A172 (cell line): ENCODE measurements at places on chromosomes 6 and 20. TPM values are rescaled to one million over a fixed set of nuclear protein-coding genes. Genes with fewer than 3 reads are reported as not detected.
A peak's percentile ranks its signal among the peaks of the same experiment; 100 is the strongest.

OSTM1 gene
- total RNA-seq, result 66.4 and 70.3 TPM in 2 replicates

ECT2L gene
- total RNA-seq, result not detected in 2 replicates

ZNF341 gene
- 0.81 and 1.6 TPM in 2 replicates for total RNA-seq

FOXS1 gene
- 2.4 TPM in 1 of 2 replicates, not detected in the other for total RNA-seq

INSM1 gene
- not detected in 2 replicates for total RNA-seq

PHIP gene
- 21.8 and 24.5 TPM in 2 replicates for total RNA-seq

PREX1 gene
- 8.1 and 12.2 TPM in 2 replicates for total RNA-seq

MICAL1 gene
- total RNA-seq, result 34.2 and 37.3 TPM in 2 replicates

NTSR1 gene
- 8.3 and 9.0 TPM in 2 replicates for total RNA-seq

OOEP gene
- not detected in 2 replicates for total RNA-seq

BHLHE23 gene
- total RNA-seq, result not detected in 2 replicates

CRISP3 gene
- not detected in 2 replicates for total RNA-seq

ABHD16B gene
- not detected in 2 replicates for total RNA-seq

HTR1E gene
- total RNA-seq, result not detected in 2 replicates

MAP1LC3A gene
- 27.6 and 46.1 TPM in 2 replicates for total RNA-seq

KIF6 gene
- 0.26 TPM in 2 replicates for total RNA-seq

SUMO4 gene
- total RNA-seq, result 0.10 and 0.38 TPM in 2 replicates

RIPPLY2 gene
- not detected in 2 replicates for total RNA-seq

PTPRT gene
- total RNA-seq, result not detected in 2 replicates

GRCh38 chr6:34205466-34205865 lies 31.2 kb upstream of the HMGA1 start:
- peak; percentile 30 for DNase-seq

GRCh38 chr6:164185471-164185871 lies 771.0 kb downstream of the QKI start:
- DNase-seq, result no peak

GRCh38 chr6:35776364-35777215 lies at the start of gene CLPSL2:
CLPSL2 (plus strand) TSS chr6:35776598; CDS start chr6:35776619, 21 bp downstream.
- DNase-seq, result no peak

DNA sequence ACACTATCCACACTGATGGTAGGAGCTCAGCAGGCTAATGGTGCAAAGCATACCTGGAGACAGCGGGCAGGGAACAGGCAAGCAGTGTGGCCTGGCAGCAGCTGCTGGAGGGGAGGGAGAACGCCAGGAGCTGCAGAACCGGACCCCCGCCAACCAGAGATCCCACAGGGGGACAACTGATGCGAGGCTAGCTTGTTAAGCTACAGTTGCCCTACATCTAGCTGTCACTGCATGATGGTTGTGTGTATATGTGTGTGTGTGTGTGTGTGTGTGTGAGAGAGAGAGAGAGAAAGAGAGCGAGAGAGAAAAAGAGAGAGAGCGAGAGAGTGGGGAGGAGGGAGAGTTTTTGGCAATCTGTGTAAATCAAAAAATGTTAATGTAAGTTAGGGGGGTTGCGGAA lies 69.7 kb upstream of the NHSL1 start:
- DNase-seq, result no peak

- no peak for DNase-seq
Observed at GRCh38 chr6:40910260-40910893, 128.6 kb downstream of the UNC5CL start.

DNA sequence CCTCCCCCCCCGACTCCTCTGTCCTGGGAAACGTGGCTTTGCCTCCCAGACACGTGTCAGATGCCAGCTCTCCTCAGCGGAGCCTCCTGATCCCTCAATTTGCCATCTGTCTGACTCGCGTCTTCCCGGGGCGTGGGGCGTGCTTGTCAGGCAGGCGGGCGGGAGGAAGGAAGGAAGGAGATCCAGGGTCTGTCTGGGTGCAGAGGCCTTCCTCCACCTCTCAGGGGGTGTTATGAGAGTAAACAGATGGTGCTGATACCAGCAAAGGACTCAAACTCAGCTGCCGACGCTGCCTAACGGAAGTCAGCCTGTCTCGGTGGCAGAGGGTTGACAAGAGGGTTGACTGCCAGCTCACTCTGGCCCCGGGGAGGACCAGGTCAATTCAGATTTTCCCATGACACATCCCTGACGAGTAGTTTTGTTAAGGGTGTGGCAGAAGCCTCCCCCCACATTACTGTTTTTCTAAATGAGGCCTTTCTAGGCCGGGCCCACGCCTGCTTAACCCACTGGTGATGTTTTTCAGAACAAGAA lies 17.0 kb downstream of the UQCC2 start:
- peak; percentile 94 for DNase-seq

- no peak for DNase-seq
Observed at GRCh38 chr20:51972056-51972455, 169.7 kb upstream of the SALL4 start.

DNA sequence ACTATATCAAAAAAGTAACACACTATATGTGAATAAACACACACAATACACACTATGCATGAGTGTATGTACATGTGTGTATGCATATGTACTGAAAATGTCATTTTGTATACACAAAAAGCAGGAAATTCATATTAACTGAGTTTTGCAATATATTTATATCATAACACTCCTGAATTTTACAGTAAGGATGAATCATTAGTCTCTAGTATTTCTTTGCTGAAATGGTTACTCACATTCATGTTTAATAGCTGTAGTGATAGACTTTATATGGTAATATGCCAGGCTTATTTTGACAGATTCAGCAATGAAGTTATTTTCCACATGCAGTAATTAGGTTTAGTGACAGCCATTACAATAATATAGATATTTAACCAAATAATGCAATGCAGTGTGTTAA lies 1216.2 kb upstream of the CITED2 start:
- no peak for DNase-seq

GRCh38 chr6:157880534-157880933 lies 57.5 kb downstream of the SNX9 start:
- no peak for DNase-seq

- DNase-seq, result no peak
Observed at GRCh38 chr6:35203680-35204079, 10.1 kb upstream of the SCUBE3 start.

DNA sequence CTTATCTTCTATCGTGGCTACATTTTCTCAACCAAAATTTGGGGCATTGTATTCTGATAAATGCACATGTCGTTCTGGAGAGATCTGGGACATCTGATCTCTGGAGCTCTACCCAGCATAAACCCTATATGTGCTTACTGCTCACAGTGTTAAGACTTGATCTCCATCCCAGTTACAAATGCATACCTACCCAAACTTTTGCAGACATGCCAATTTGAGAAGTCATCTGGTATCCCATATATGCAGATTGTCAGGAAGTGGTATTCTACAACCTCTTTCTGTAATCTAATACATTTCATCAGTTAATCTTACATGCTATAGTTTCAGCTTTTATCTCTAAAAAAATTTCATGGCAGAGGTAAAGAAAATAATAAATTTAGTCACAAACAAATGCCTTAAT lies 11.2 kb downstream of the BAG2 start:
- no peak for DNase-seq

DNA sequence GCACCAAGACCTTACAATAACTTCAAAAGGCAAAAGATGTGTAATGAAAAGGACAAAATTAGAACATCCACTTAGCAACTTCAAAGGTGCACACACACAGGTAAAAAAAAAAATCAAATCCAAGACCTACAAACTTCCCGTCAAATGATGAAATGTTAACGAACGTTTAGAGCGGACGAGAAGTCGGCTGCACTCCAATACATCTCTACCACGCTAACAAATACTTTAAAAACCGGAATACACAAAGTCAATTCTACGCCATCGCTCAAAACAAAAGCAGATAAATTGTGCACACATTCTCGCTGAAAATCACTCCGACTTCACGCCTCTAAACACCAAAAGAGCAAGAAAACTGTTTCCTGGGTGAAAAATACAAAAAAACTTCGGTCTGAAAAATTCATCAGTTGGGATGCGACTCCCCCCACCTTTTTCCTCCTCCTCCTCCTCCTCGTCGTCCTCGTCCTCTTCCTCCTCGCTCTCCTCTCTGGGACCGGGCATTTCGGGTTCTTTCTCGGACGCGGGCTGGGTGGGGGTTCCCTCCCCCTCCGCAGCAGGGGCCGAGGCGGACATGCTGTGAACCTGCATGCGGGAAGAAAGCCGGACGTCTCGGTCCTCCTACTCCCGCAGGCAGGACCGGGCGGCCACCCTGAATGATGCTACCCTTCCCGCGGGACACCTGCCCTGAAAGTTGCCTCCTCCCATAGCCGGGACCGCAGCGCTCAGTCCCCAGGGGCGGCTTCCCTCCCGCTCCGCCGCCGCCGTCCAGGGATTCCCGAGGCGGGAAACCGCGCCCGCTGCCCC lies 712 bp downstream of the DEK start:
- peak; percentile 24 for DNase-seq

DNA sequence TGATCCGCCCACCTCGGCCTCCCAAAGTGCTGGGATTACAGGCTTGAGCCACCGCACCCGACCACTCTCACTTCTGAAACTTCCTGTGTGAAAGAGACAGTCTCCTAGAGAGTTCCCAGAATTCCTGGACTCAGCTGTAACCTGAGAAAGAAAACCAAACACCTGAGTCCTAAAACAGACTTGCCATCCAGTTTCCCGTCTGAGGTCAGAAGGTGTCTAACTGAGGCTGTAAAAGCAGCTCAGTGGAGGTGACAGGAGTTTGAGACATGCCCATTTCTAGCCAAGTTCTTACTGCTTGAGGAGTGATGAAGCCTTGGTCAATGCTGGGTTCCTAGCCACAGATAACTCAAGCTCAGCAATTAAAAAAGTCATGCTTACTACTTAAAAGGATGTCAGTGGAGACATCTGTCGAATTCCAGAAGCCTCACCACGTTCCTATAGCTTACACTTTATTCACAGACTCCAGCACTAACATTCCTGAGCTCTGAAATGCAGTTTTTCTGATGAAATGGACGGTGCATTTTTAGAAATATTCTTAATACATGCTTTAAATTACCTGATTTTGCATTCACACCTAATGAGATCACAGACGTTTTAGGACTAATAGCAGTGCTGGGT lies 6.1 kb downstream of the UQCC2 start:
- DNase-seq, result no peak

GRCh38 chr20:18137412-18138265 lies at the start of the genes KAT14 and PET117:
KAT14 (plus strand) TSS chr20:18137863; CDS start chr20:18142661, 4,798 bp downstream.
PET117 (plus strand) TSS chr20:18137863; CDS start chr20:18137956, 93 bp downstream.
- DNase-seq, result peak; percentile 73

- DNase-seq, result no peak
Observed at GRCh38 chr20:38002422-38002821, 30.8 kb downstream of the TTI1 start.

DNA sequence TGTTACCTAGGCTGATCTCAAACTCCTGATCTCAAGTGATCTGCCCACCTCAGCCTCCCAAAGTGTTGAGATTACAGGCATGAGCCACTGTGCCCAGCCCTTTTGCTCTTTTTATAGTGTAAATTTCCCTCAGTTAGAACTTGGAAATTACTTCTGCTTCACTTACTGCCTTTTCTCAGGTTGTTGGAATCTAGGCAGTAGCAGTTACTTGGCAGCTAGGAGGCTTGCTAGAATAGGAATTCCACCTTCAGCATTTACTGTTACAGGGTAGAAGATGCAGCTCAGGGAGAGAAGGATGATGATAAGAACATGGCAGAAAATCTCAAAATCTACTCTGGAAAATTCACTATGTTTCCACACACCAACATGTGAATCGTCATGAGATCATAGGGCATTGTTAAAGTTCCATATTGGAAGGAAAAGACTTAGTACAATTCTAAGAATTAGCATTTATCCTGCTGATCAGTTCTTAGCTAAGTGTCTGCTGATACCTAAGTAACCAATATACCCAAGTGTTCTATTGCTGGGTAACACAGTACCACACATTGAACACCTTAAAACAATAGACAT lies 182.2 kb downstream of the SLC16A10 start:
- no peak for DNase-seq

- no peak for DNase-seq
Observed at GRCh38 chr6:167409694-167410093, 84.8 kb downstream of the TTLL2 start.

- DNase-seq, result no peak
Observed at GRCh38 chr6:157967486-157967885, 14.2 kb upstream of the SYNJ2 start.

- peak; percentile 48 for DNase-seq
Observed at GRCh38 chr20:43583982-43584432, 6.7 kb upstream of the IFT52 start.

DNA sequence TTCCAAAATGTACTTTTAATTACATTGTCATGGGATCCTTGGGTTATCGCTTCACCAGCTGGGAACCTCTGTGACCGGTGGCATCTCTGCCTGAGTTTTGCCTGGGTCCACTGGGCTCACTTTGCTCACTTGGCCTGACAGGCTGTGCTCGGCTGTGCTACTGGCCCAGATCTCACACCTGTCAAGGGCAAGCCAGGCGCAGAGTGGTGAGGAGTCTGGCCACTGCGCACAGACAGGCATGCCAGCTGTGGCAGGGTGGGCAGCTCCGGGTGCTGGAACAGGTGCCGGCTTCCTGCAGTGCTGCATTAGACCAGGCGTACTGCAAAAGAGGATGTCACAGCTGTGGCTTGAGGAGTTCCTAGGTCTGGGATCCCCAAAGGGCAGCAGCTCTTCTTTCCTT lies 489.8 kb downstream of the TENT5A start:
- no peak for DNase-seq

- peak; percentile 72 for DNase-seq
Observed at GRCh38 chr20:37397076-37397953, 51.4 kb downstream of the SRC start.

DNA sequence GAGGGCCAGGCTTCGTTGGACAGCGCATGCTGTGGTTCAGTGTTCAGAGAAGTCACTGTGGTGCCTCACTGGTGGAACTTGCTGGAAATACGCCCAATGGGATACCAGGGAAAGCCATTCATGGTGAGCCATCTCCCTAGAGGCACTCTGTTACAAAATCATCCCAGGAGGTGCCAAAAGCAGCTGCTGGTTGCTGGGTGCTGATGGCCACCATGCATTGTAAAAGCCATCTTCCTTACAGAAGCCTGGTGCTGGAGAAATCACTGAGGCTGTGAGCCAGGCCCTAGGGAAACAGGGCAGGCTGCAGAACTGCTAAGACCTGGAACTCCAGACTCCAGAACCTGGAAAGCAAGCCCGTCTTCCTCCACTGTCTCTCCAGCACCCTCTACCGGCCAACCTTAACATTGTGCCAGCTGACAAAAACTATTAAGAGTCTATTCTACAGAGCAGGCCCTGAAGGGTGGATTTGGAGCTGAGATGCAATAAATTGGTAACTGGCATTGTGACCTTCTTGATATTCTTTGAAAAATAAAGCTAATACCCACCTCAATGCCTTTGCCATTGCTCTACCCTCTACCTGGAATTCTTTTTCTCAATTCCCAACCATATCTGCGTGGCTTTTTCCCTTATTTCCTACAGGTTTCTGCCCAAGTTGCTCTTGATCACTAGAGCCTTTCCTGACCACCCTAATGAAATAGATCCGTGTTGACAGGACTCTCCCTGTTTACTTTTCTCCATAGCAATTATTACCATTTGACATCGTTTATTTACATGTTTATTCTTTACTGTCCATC lies 18.5 kb downstream of the SNRPB start:
- peak; percentile 70 for DNase-seq

- no peak for DNase-seq
Observed at GRCh38 chr6:165826487-165827189, 163.6 kb upstream of the PDE10A start.
